ENCODE measurements at places on chromosomes 6 and 20. TPM values are rescaled to one million over a fixed set of nuclear protein-coding genes. Genes with fewer than 3 reads are reported as not detected.

Gene TREML2
- total RNA-seq: 0.20 TPM

Gene GPX5
- not detected for total RNA-seq

Gene PTCHD4
- 0.20 TPM for total RNA-seq

Gene NHSL1
- 1.2 TPM for total RNA-seq

Gene MAN1A1
- total RNA-seq: 14.6 TPM

Gene CST9L
- not detected for total RNA-seq

Gene PRL
- not detected for total RNA-seq

Gene SRF
- total RNA-seq: 36.4 TPM

Gene OR2H1
- total RNA-seq: not detected

Gene GFRA4
- not detected for total RNA-seq

Gene UST
- 2.0 TPM for total RNA-seq

Gene KLC4
- total RNA-seq: 15.2 TPM
